Activated CD4-positive, alpha-beta T cell treated with anti-CD3 and anti-CD28 coated beads, Interleukin-2, amount 50 U/mL, for 24 hours (primary cell): ENCODE measurements at places on chromosomes 6 and 20.

DNA sequence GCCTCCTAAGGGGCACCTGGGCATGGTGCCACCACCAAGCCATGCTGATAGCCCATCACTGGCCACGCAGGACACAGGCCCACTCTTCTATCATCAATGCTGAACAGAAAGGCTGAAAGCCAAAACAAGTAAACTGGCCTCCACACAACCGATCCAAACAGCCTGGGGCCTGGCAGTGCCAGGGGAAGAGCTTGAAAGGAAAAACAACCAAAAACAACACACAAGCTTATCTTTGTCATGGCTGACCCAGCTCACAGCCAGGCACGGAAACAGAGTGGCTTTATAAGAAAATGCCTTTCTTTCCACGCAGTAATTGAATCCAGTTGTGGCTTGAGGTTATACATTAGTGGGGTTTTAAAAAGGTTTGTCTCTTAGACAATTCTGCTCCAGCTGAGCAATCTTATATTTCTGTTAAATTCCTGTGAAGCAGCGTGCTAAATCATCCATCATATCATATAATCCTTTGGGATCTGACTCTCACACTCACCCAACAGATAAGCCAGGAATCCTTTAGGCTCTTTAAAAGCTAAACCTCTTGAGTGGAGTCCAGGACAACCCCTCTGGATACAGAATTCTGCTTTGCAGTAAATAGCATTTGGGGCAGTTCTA, 65.4 kb upstream of the SLC22A16 start:
- no peak for DNase-seq

- no peak for DNase-seq
Measured at GRCh38 chr6:16232086-16232485, 6.3 kb upstream of the GMPR start.

GRCh38 chr6:126377594-126378153, 37.8 kb downstream of the CENPW start:
- DNase-seq = no peak

- no peak for DNase-seq
Measured at GRCh38 chr20:10708351-10709185, 34.8 kb upstream of the JAG1 start.

DNA sequence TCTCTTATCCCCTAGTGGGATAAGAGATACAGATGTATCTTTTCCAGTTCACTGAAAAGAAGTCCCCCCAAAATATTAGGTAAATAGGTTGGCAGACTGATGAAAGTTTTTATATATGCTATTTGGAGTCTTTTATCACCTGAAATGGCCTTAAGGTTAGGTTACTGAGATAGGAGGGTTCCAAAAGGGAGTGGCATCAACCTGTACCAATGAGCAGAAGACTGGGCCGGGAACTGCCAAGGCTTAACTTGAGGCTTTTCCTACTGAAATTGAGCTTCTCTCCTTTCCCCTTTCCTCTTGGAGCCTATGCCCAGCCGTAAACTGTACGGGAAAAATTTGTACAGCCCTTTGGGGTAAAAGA, 42.0 kb downstream of the EIF2S2 start:
- DNase-seq = no peak

- DNase-seq = peak; percentile 72
Measured at GRCh38 chr6:31620586-31621319, at the start of gene PRRC2A. PRRC2A (plus strand) TSS chr6:31620715; CDS start chr6:31622790, 2,075 bp downstream.

GRCh38 chr6:148611213-148611612, 135.6 kb upstream of the UST start:
- DNase-seq = no peak

GRCh38 chr20:13397300-13397724, 176.2 kb downstream of the ISM1 start:
- no peak for DNase-seq

DNA sequence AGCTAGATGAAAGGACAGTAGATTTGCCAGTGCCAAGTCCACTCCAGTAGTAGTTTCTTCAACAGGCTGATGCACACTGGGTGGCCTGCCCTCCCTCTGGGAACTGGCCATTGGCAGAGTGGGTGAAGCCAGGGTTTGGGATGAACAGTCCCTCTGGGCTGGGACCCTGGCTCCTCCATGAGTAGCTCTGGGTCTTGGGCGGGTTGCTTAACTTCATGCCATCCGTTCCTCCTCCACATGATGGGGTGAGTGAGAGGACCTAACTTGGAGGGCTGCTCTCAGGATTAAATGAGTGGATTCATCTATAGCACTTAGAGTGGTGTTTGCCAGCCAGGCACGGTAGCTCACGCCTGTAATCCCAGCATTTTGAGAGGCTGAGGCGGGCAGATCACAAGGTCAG, 47.2 kb downstream of the PLAGL2 start:
- no peak for DNase-seq

- no peak for DNase-seq
Measured at GRCh38 chr20:23666189-23666588, 22.6 kb downstream of the CST4 start.

GRCh38 chr20:33005132-33005566, 916 bp upstream of the SUN5 start:
- DNase-seq = peak; percentile 39

DNA sequence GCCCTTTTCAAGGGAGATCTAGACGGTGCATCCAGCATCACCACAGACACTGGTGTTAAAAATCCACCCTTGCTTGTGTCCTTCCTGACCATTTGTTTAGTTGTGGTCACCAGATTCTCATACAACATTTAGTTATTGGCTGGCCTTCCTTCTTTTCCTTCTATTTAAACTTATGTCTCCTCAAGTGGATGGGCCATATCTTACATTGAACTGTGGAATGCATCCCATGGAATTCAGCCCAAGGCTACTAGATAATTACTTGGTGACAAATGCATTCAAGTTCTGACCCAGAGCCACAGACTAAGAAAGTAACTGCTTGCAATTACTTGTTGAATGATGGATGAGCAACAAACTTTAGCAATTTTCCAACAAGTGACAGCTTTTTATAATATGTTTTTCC, 198.9 kb upstream of the SSTR4 start:
- DNase-seq = no peak

GRCh38 chr6:37535428-37535758, 35.7 kb upstream of the CCDC167 start:
- no peak for DNase-seq

DNA sequence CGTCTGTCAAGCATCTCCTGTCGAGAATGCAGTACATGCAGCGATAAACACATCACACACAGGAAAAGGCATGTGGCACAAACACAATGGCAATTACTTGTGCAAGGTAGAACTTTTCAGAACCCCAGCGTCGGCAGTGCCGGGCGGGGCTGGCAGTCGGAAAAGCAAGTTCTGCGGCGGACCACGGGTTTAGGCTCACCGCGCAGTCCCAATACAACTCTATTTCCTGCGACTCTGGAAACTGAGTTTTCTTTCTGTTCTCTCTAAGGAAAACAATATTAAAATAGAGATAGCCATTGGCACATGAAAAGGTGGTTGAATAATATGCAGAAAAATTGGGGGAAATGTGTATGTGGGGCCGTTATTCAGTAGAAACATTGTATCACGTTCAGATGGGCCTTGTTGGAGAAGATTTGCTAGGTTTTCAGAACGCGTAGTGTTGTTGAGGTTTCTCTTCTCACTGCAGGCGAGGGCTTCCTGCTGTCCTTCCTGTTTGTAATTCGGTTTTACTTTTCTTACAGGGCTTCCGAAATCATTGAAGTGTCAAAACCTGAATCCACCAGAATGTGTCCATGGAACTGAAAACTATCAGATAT, 369.5 kb downstream of the THBS2 start:
- DNase-seq = no peak

DNA sequence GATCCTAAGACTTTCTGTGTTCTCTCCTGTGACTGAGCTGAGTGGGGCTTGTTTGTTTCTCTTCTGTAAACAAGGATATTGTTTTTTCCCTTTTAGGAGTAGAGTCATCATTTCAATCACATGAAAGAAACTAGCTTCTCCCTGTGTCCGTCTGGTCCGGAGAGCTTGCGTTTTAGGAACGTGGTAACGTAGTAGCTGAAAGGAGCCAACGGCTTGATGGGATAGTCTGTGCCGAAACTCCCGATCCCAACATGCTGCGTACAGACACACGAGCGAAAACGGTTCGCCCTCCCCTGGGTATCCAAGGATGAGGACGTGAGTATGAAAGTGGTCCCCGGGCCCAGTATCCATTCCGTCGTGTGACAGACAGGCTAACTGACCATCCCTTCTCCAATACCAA, 146.5 kb downstream of the ZMYND8 start:
- DNase-seq = no peak

DNA sequence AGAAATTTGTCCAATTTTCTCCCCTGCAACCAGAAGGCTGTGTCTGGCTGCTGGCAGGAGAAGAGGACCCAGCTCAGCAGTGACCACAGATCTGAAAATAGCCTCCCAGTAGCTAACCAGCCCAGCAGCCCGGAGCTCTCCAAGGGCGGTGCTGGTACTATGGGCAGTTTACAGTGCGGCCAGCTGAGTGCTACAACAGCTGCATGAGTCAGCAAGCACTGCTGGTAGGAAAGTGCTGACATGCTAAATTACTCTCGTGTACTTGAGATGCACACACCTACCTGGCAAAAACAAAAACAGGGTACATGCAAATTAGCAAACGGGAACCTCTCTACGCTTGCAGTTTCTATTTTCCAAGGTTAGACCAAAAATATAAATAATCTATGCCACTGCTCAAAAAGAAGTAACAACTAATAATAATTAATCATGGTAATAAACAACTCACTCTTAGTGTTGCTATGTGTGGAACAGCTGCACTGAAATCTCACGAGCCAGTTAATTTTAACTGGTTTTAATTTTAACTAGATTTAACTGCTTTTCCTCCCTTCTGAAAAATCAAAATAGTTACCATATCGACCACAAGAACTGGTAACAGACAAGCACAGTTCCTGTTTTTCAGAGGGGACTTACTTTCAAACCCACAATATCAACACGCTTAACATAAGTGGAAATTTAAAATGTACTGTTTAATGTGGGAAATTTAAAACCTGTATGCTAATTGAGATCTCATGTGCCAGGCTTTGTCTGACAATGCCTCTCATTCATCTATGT, 10.8 kb downstream of the BACH2 start:
- DNase-seq = peak; percentile 55

- no peak for DNase-seq
Measured at GRCh38 chr20:55415567-55416142, 589.7 kb downstream of the CBLN4 start.

- no peak for DNase-seq
Measured at GRCh38 chr6:111743360-111743759, 129.9 kb downstream of the FYN start.

- no peak for DNase-seq
Measured at GRCh38 chr20:1579488-1579887, 22.0 kb upstream of the SIRPD start.

- no peak for DNase-seq
Measured at GRCh38 chr6:159620947-159621346, 72.1 kb downstream of the SOD2 start.

DNA sequence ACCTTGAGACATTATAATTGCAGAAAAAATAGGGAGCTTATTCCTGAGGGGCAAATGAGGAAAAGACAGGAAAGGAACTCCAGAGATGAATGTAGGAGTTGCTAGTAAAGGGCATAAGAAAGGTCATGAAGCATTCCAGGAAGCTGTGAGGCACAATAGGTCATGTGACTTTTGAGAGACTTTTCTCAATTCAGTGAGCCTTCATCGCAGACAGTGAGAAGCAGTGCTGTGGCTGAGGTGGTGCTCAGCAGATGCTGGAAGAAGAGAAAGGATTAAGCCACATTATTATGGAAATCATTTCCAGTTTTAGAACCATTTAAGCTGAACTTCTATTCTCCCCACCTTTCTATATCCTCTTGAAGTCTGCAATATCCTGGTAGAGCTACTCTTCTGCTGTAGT, 4.1 kb downstream of the SPTLC3 start:
- no peak for DNase-seq

- no peak for DNase-seq
Measured at GRCh38 chr6:22473991-22474682, 95.2 kb upstream of the HDGFL1 start.

GRCh38 chr6:156976216-156977127, 199.3 kb downstream of the ARID1B start:
- no peak for DNase-seq

- no peak for DNase-seq
Measured at GRCh38 chr20:63544241-63544957, 3.1 kb downstream of the SRMS start.

GRCh38 chr6:167826230-167826895, 348 bp upstream of the AFDN start:
- peak; percentile 52 for DNase-seq

DNA sequence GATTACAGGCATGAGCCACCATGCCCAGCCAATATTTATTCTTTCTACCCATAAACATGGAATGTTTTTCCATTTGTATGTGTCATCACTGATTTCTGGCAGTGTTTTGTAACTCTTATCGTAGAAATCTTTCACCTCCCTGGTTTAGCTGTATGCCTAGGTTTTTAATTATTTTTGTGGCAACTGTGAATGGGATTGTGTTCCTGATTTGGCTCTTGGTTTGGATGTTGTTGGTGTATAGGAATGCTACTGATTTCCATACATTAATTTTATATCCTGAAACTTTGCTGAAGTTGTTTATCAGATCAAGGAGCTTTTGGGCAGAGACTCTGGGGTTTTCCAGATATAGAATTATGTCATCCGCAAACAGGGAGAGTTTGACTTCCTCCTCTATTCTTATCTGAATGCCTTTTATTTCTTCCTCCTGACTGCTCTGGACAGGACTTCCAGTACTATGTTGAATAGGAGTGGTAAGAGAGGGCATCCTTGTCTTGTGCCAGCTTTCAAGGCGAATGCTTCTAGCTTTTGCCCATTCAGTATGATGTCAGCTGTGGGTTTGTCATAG, 198.6 kb downstream of the ZDHHC14 start:
- DNase-seq = no peak

DNA sequence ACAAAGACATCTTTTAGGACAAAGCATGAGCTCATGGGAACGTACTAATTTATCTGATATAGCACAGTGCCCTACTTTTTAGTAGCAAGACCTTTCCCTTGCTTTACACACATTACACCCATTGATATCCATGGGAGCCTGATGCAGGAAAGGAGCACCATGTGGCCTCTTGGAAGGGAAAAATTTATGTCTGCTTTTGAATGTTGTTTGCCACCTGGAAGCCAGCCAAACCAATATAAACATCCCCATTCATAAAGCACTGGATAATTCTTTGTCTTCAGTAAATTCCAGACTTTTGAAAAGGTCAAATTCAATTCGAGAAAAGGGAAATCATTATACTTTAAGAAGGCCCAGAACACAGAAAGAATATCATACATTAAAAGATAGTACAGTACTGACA, 152.3 kb upstream of the BEND6 start:
- DNase-seq = no peak

DNA sequence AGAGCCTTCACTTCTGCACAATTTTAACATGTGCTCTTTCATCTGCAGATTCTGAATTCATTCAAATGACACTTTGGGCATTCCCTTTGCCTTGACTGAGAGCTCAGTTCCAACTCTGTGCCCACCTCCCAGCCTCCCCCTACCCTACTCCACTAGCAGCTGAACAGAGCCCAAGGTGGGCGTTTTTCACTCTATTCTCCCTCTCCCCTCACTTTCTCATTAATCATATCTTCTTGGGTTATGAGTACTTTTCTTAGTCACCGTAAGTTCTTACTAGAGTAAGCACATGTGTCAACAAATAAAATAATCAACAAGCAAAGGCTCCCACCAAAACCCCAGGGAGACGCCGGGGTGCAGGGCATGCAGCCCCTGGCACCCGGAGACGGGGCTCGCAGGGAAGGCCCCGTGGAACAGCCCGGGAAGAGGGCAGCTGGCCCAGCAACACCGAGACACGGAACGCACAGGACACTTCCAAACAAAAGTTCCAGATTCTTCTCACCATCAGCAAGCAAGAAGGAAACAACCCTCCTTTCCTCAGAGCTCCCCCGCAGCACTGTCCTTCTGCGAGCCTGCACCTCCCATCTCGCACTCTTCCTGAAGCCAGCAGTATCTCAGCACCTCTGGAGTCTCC, 34.1 kb downstream of the TAF4 start:
- no peak for DNase-seq
